Breast epithelium (tissue), 4 donors: ENCODE measurements at places on chromosomes 3 and 15. TPM values are rescaled to one million over a fixed set of nuclear protein-coding genes. Genes with fewer than 3 reads are reported as not detected.

DNA sequence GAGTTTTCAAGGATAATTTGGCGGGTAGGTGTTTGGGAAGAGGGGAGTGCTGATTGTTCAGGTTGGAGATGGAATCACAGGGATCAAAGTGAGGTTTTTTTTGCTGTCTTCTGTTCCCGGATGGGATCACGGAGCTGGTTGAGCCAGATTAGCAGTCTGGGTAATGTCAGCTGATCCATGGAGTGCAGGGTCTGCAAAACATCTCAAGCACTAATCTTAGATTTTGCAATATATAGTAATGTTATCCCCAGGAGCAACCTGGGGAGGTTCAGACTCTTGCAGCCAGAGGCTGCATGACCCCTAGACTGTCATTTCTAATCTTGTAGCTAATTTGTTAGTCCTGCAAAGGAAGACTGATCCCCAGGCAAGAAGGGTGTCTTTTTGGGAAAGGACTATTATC is 354.1 kb upstream of the SGO1 start:
- no peak for DNase-seq
- no peaks in the 10 kb centered on the region for H3K27me3 ChIP-seq
- H3K4me3 ChIP-seq = no peak overlapping the region
- H3K4me1 ChIP-seq = no peaks in the 10 kb centered on the region

- H3K4me3 ChIP-seq = no peak overlapping the region
- no peaks in the 10 kb centered on the region for H3K4me1 ChIP-seq
- no peaks in the 10 kb centered on the region for H3K27me3 ChIP-seq
- H3K27ac ChIP-seq = no peak overlapping the region
These were observed 133.2 kb upstream of the DAZL start for GRCh38 chr3:16738451-16738850.

DNA sequence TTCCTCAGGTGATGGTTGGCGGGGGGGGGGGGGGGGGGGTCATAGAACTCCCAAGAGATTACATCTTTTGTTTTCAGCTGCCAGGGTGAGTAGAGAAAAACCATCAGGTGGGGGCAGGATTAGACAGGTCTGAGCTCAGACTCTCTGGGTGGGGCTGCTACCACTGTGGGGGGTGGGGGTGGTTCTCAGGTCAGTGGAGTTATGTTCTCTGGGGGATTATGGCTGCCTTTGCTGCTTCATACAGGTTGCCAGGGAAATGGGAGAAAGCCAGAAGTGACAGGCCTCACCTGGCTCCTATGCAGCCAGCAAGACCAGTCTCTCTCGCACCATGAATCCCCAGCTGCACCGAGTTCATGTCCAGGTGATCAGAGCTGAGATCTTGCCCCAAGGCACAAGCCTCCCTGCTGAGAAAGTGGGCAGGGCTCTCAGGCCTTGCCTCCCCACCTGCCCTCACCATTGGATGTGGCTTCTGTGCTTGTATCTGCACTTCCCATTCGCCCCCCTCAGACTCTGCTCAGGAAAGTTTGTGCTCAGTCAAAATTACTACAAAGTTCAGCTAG is 828.1 kb downstream of the MCTP2 start:
- DNase-seq = no peak
- no peaks in the 10 kb centered on the region for H3K36me3 ChIP-seq
- H3K4me3 ChIP-seq = no peak overlapping the region
- H3K27me3 ChIP-seq = no peaks in the 10 kb centered on the region

GRCh38 chr15:25763331-25763751 is 99.8 kb downstream of the ATP10A start:
- no peaks in the 10 kb centered on the region for H3K27me3 ChIP-seq
- no peak overlapping the region for H3K4me3 ChIP-seq
- H3K36me3 ChIP-seq = no peaks in the 10 kb centered on the region
- no peak overlapping the region for H3K27ac ChIP-seq
- H3K4me1 ChIP-seq = no peaks in the 10 kb centered on the region

GRCh38 chr15:58167095-58167691 is 29.0 kb downstream of the AQP9 start:
- H3K4me1 ChIP-seq = no peaks in the 10 kb centered on the region
- no peak for DNase-seq
- no peak overlapping the region for H3K27ac ChIP-seq
- no peaks in the 10 kb centered on the region for H3K36me3 ChIP-seq
- H3K27me3 ChIP-seq = no peaks in the 10 kb centered on the region

GRCh38 chr3:186988806-186989205 is 58.5 kb downstream of the ST6GAL1 start:
- no peaks in the 10 kb centered on the region for H3K27me3 ChIP-seq
- H3K4me1 ChIP-seq = no peaks in the 10 kb centered on the region
- no peak overlapping the region for H3K4me3 ChIP-seq
- DNase-seq = no peak
- H3K36me3 ChIP-seq = no peaks in the 10 kb centered on the region

DNA sequence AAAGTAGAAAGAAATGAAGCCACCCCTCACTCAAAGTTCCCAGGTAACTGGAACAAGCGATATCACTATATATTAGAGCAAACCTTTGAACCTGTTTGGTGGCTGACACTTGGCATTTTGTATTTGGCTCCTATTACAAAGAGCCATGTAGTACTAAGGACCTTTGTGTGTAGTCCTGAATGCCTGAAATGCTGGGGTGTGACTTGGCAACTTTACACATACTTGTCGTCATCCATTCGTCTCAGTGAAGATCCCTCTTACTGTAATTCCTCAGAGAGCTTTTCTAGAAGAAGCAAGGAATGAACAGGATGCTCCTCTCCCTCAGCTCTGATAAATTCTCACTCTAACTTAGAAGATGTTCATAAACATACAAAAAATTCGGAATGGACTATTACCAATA is 216.1 kb upstream of the CDIN1 start:
- no peaks in the 10 kb centered on the region for H3K27me3 ChIP-seq
- H3K4me3 ChIP-seq = no peak overlapping the region
- no peaks in the 10 kb centered on the region for H3K4me1 ChIP-seq
- no peak for DNase-seq
- no peak overlapping the region for H3K27ac ChIP-seq
- no peaks in the 10 kb centered on the region for H3K36me3 ChIP-seq

UBE3A gene
- 80.0 TPM for total RNA-seq

DNA sequence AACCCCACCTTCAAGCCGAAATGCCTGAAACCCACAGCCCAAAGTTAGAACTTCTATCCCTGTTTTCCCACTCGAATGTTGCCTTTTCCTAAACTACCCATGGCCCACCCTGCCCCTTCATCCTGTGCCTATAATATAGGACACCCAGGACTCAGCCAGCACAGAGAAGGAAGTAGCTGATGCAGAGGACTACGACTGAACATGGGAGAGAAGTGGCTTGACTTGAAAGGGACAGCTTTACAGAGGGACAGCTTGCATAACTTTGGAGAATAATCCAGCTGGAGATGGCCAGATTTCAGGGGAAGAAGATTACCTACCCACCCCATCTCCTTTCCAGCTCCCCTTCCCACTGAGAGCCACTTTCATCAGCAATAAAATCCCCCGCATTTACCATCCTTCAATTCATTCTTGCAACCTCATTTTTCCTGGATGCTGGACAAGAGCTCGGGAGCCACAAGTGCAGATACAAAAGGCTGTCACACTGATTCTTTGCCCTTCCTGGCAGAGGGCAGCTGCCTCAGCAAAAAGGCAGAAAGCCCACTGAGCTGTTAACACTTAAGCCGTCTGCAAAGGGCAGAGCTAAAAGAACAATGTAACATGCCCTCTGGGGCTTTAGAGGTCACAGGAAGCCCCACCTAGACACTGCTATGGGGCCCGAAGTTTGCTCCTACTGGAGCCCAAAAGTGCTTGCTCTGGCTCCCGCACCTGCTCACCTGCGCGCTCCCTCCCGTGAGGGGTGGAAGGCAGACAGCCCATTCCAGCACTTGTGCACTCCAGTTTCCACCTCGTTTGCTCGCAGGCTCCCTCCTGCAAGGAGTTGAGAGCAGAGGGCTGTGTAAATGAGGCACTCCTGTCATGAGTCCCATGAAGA is 224.0 kb downstream of the TBC1D5 start:
- DNase-seq = no peak
- no peak overlapping the region for H3K4me3 ChIP-seq
- no peaks in the 10 kb centered on the region for H3K36me3 ChIP-seq
- no peaks in the 10 kb centered on the region for H3K27me3 ChIP-seq
- H3K27ac ChIP-seq = no peak overlapping the region

DNA sequence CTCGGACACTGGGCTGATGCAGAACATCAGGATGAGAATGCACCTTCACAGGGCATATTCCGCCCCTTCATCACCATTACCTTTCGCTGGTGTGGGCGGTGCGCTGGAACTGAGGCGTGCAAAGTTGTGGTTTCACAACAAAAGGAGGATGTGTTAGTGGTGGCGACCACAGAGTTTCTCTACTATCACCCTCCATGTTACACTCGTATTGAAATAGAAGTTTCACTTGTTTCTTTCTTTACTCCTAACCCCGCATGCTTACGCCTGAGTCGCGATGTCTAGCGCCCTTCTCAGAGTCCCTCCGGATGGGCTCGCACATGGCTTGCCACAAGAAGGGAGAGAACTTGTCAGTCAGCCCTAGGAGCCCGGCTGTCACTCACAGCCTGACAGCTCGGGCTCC is 148.7 kb downstream of the GABRB3 start:
- no peak overlapping the region for H3K4me3 ChIP-seq
- H3K27me3 ChIP-seq = no peaks in the 10 kb centered on the region
- H3K36me3 ChIP-seq = no peaks in the 10 kb centered on the region
- H3K4me1 ChIP-seq = no peaks in the 10 kb centered on the region
- no peak overlapping the region for H3K27ac ChIP-seq

GRCh38 chr15:40443255-40443654 is 2.5 kb downstream of the BAHD1 start:
- peak overlapping the region; percentile 36 for H3K27ac ChIP-seq
- peak overlapping the region; percentile 93 for H3K4me3 ChIP-seq
- H3K27me3 ChIP-seq = no peaks in the 10 kb centered on the region
- no peak for DNase-seq
- no peaks in the 10 kb centered on the region for H3K36me3 ChIP-seq

DNA sequence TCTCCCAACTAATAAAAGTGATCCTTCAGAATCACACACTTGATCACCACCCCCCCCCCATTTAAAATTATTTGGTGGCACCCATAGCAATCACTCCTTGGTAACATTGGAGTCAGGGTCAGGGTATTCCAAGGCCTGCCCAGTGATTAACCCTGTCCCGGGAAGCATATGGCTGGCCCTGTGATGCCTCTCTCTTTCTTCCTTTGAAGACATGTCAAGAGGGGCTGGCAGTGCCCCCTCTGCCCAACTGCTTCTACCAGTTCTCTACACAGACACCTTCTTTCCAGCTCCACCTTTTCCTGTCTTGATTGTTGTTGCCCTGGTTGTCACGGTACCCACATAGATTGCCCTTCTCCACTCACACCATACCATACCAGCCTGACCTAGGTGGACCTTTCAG is 30.9 kb upstream of the MANF start:
- H3K27me3 ChIP-seq = no peaks in the 10 kb centered on the region
- no peak overlapping the region for H3K4me3 ChIP-seq
- no peaks in the 10 kb centered on the region for H3K36me3 ChIP-seq
- H3K4me1 ChIP-seq = no peaks in the 10 kb centered on the region

CDAN1 gene
- 14.7 TPM for total RNA-seq

FAM107A gene
- 64.5 TPM for total RNA-seq

C15orf62 gene
- total RNA-seq = 0.48 TPM
